Activated CD8-positive, alpha-beta memory T cell treated with anti-CD3 and anti-CD28 coated beads, Interleukin-2, amount 10 ng/mL, durations not matched to agents 7 days and 5 days (primary cell): ENCODE measurements at places on chromosomes 3 and 15. TPM values are rescaled to one million over a fixed set of nuclear protein-coding genes. Genes with fewer than 3 reads are reported as not detected.

Gene IL17RE
- total RNA-seq, result 1.9 TPM

Gene CCR8
- total RNA-seq, result 3.7 TPM

Gene PRSS50
- not detected for total RNA-seq

Gene PARP3
- total RNA-seq, result 19.0 TPM

Gene CYP8B1
- total RNA-seq, result not detected
